Femur (tissue), 1 donor: ENCODE measurements at places on chromosomes 1 and 21.

DNA sequence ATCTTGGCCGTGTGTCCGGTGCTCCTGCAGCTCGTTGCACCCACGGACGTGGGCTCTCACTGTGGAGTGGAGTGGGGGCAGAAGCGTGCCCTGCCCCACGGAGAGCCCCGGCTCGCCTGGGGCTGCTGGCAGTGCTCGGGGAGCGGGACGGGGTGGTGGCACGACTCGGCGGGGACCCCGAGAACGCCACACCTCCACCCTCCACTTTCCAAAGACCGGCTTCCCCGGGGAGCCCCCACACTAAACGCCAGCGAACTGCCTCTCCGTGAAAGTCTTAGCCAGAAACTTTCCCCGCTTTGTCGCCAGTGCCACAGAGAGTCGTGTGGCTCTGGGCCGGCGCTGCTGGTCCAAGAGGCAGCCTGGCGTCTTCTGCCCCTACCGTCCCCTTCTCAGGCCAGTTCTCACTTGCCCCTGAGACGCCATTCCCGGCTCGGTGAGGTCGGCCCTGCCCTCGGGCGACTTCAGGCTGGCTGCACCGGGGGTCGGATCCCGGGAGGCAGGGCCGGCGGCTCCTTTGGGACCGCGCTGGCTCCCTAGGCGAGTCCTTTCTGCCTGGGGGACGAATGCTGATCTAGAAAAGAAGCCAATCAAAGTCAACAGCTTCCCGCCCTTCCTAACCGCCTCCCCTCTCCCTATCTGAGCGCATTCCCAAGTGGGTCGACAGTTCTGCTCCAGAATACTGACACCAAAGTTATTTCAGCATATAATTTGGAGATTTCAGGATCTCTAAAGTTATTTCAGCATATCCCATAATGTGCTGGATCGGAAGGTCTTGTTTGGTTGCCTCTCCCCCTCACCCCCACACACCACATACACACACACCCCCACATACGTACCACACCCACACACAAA is 2.6 kb upstream of the SAMD13 start:
- peak; percentile 59 for DNase-seq

DNA sequence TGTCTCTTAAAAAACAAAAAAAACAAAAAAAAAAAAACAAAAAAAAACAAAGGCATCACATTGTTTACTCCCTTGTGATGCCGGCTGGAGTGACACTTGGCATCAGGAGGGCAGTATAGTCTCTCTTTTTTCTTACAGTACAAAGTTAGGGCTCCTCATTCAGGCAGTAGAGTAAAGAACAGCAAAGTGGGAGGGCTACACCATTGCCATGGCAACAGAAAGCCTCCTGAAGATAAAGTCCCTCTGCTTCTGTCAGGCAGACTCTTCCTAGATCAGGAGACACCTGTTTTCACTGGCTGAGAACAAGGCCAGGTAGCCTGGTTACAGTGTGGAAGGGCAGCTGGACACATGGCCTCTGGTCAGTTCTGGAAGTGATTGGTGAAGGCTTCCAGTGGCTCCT is 41.3 kb upstream of the RAB3GAP2 start:
- no peak for DNase-seq

DNA sequence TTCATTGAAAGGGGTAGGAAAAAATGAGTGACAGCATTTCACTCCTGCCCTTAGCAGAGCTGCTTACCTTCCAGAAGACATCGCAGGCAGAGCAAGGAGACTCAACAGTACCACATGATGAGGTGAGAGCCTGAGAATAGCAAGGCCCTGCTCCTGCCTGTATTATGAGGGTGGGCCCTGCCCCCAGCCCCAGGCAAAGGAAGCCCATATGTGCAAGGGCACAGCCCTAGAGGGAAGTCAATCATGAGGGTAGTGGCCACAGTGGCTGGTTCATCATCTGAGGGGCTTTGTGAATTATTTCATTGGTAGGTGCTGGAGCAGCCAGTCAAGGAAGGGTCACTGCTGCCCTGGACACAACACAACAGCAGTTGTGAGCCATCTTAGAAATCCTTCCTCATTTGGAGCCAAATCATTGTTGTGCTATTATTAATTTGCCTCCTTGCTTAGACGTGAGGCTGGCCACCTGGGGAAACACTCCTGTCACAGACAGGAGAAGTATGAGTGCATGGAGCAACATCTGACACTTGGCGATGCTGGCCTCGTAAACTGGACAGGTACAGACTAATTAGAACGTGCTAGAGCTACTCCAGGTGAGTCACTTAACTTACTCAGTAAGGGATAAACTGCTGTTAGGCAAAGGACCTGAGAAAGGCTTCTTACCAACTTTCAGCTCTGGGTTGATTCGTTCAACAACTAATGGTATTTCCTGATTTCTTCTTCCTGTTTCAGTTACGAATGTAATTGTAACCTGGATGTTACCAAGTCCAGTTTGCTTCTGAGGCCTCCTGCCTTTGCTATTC is 22.7 kb upstream of the ACBD6 start:
- no peak for DNase-seq

- no peak for DNase-seq
Measured at GRCh38 chr1:58881471-58881994, 97.7 kb upstream of the JUN start.

- DNase-seq: no peak
Measured at GRCh38 chr1:49171941-49172593, 395.4 kb upstream of the BEND5 start.

DNA sequence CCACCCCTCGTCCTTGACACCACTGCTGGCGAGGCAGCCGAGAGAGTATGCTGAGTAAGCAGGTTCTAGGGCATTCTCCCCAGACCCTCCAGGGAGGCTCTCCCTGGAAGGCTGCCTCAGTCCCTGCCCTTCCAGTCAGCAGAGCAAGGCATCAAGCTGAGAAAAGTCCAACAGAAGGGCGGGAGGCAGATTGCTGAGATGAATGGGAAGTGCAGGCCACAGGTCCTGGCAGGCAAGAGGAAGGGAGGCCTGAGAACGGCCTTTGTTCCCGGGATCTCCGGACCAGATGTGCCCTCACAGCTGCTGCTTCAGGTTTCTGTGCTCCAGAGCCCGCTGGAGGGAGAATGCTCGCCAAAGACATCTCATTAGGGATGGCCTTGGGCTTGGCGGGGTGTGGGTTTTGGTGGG is 270.0 kb upstream of the VAMP3 start:
- DNase-seq: peak; percentile 65

GRCh38 chr1:230351983-230352382 is 74.1 kb downstream of the PGBD5 start:
- DNase-seq: no peak

DNA sequence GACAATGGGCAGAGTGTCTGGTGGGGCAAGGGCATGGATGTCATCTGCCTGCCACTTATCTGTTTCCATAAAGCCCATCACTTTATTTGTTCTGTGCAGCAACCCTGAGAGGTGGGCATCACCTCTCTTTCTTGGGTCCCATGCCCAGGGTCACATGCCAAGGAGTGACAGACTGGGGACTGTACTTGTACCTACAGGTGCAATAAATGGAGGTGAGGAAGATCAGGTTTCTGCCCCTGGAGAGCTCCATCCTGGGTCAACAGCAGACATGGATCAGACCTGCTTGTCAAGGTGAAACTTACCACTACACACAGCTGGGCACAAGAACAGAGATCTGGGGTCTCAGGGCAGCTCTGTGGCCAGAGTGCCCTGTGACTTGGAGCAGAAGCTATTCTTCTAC is 18.4 kb upstream of the PRDM16 start:
- no peak for DNase-seq

- DNase-seq: no peak
Measured at GRCh38 chr1:91555074-91555730, 54.6 kb downstream of the CDC7 start.

- no peak for DNase-seq
Measured at GRCh38 chr1:91589437-91589836, 88.8 kb downstream of the CDC7 start.

GRCh38 chr1:58406301-58407071 is 140.0 kb downstream of the OMA1 start:
- no peak for DNase-seq

DNA sequence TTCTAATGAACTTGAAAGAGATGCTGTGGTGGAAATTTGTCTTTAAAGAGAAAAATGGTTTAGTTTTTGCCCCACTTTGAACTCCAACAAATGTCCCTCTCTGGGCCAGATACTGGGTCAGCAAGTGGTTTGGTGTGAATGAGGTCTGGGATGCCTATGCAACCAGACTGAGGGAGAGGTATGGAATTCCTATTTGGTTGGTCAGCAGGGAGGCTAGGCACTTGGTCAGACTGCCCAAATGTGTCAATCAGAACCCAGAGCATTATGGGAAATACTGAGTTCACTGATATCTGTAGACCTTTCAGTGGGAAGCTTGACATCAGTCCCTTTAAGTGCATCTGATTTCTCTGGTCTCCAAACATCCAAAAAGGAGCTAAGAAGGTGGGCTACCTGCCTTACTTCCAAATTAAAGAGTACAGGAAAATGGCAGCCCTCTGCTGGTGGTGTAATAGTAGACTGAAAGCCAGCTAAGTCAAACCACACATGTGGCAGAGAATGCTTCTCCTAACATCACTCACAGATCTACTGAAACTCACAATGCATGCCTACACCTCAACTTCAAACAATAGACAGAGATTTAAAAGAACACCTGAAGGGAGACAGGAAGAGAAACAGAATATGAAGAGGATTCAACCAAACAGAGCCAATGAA is 510.1 kb downstream of the PLA2G4A start:
- DNase-seq: no peak

DNA sequence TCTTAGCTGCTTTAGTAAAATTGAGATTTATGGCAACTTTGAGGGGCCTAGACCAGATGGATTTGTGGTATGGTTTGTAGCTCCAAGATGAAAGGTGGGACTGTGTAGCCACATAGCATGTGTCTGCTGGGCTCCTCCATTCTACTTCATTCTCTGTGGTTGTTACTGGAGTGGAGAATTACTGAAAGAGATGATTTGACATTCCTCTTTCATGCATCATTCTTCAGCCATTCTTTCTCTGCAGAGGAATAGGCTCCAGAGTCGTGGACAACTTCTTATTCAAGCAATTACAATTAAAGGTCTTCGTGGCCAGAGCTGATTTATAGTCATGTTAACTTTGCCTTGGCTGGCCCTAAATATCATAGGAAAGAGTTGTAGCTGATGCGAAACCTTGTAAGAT is 328.9 kb downstream of the PAPPA2 start:
- DNase-seq: no peak

- DNase-seq: no peak
Measured at GRCh38 chr21:29187944-29188343, 57.5 kb downstream of the MAP3K7CL start.

- no peak for DNase-seq
Measured at GRCh38 chr1:17667641-17668040, 87.5 kb upstream of the ACTL8 start.

- no peak for DNase-seq
Measured at GRCh38 chr1:32501865-32502264, 37.0 kb downstream of the ZBTB8B start.

- DNase-seq: peak; percentile 76
Measured at GRCh38 chr1:111733183-111733991, 5.8 kb downstream of the INKA2 start.

- DNase-seq: no peak
Measured at GRCh38 chr1:226772446-226773139, 33.5 kb upstream of the ITPKB start.

- no peak for DNase-seq
Measured at GRCh38 chr1:184480736-184481135, 93.9 kb downstream of the C1orf21 start.

DNA sequence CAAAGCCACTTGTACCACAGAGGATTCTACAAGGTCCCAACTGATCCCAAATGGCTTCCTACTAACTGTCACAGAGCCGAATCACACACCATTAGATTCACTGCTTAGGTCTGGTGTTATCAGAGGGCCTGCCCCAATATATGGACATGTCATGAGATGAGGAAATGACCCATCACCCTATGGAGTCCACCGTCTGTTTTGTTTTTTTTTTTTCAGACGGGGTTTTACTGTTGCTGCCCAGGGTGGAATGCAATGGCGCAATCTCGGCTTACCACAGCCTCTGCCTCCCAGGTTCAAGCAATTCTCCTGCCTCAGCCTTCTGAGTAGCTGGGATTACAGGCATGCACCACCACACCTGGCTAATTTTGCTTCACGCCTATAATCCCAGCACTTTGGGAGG is 83.8 kb upstream of the ETS2 start:
- DNase-seq: no peak

DNA sequence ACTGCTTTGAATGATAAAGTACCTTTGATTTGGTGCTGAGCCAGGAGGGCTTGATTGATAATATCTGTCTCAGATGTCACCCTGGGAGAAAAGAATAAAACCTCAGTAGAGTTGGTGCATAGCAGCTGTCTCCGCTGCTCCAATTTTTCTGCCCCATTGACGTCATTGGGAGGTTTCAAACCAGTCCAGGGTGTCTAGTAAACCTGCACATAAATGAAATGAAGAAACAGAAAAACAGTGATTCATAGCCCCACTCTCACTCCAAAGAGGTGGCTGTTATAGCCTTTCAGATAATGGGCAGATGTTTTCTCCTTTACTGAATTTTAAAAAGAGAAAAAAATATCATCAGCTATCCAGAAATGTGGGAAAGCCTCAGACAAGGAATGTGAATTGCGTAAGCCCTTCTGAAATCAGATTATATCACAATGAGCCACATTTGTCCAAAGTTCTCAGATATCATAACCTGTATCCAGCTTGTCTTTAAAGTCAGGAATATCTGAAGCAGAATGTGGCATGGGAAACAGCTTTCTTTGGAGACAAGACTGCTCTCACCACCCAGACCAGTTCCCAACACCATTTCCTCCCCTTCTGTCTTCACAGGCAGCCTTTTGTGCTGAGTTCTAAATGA is 351.3 kb upstream of the SGIP1 start:
- no peak for DNase-seq

DNA sequence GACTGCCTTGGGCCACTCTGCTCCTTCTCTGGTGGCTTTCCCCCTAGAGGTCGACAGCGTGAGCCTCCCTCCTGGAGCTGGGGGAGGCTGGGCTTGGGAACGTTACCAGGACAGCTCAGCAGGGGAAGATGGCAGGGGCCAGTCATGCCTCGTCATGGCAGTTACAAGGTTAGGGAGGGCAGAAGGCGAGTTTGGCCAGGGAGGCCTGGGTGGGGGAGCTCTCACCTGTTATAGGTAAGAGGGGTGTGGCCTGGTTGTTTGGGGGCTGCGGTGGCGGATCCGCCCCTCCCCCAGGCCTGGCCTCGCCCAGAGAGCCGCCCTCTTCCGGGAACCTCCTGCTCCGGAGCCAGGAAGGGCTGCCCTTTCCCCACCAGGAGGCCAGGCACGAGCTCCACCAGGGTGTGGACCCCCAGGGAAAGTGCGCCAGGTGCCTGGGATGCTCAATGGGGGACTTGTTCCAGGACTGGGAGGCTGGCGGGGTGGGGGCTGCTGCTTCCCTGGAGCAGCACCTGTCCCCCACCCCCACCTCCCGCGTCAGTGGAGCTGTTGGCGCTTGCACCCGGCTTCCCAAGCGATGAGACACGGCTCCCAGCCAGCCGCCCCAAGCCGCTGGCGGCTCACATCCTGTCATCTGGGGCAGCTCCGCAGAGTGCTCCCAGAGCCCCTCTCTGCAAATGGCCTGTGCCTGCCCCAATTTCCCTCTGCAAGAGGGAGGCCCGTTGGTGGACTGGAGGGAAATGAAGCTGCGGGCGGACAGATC is 23.6 kb upstream of the PKP1 start:
- peak; percentile 57 for DNase-seq

- no peak for DNase-seq
Measured at GRCh38 chr1:17984583-17984982, 123.0 kb upstream of the IGSF21 start.
